ENCODE measurements at places on chromosomes 7 and 10.

GRCh38 chr7:151319189-151319588 is 22.4 kb upstream of the NUB1 start:
- no peak for DNase-seq

DNA sequence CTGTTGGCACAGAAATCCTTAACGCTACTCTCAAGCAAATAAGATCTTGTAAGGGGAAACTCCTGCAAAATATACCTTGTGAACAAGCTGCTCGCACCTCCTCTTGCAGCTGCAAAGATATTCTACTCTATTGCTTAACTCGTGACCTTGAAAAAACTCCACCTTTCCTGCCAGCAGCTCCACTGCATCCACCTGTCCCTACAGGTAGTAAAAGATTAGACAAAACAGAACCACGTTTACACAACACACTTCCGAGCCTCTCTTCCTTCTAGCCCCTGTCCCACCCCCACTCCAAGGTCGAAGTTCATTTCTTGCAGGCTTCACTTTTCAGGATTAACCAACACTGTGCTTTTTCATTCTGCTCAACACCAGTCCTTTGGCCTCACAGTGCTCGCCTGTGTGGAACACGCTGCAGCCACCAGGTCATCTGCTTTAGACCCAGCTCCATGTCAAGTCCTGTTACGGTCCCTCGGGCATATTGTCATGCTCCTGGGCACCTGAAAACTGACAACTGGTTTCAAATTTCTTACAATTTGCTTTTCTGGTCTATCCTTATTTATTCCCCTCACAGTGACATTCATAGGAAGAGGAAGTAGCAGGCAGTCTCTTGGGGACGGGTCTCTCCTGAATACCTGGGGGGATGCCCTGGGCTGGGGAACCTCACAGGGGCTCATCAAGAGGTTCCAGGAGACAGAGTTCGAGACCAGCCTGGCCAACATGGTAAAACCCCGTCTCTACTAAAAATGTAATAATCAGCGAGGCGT is 165.8 kb upstream of the KLF14 start:
- DNase-seq = no peak

- DNase-seq = no peak
Observed at GRCh38 chr7:50621206-50621605, 56.0 kb upstream of the DDC start.

DNA sequence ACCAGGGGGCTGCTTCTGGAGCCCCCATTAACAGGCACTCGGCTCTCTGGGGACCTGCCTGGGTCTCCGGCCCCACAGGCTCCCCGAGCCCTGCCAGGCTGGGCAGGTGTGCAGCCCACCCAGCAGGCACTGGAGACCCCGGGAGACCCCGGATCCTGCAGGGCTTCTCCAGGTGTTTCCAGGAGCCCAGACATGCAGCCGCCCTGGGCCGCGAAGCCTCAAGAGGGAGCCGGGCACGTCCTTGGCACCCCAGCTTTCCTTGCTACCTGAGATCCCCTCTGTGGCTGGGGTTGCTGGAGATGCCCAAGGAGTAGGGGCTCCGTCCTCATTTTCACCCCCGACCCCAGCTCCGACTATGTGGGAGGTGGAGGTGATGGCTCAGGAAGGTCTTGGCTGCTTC is 7.7 kb upstream of the AMZ1 start:
- no peak for DNase-seq

DNA sequence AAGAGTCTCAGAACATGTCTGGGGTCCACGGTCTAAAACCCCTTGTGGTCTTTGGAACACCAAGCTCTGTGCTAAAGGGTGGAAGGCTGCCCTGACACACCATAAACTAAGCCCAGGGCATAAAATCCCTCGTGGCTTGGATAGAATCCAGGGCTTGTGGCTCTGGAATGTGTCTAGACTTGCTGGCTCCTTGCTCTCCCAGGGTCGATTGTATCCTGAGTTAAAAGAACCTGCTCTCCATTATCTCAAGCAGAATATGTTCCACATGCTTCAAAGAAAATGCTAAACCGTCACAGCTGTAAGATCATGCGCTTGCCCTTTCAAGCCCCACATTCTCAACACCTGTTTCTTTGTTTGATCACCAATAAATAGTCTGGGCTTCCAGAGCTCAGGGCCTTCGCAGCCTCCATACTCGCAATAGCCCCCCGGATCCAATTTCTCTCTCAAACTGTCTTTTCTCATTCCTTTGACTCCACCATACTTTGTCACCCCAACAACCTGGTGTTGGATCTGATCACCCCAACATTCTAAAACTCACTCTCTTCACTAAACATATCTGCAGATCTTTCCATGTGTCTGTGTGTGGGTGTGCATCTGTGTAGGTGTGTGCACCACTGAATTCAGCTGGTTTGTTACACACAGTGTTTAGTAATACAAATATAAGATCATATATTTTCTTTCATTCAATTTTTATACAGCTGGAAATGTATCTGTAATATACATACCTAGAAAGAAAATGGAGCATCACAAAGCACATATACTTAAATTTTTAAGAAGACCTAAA is 238.5 kb downstream of the ZMYND11 start:
- no peak for DNase-seq

DNA sequence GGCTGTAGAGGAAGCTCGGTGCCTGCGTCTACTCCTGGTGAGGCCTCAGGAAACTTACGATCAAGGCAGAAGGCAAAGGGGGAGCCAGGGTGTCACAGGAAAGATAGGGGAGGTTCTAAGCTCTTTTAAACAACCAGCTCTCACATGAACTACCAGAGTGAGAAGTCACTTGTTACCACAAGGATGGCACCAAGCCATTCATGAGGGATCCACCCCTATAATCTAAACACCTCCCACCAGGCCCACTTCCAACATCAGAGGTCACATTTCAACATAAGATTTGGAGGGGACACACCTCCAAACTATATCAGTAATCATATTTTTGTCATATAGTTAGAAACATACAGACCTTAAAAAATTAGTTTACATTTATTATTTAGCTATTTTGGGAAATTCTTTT is 9.4 kb downstream of the NOC3L start:
- no peak for DNase-seq

DNA sequence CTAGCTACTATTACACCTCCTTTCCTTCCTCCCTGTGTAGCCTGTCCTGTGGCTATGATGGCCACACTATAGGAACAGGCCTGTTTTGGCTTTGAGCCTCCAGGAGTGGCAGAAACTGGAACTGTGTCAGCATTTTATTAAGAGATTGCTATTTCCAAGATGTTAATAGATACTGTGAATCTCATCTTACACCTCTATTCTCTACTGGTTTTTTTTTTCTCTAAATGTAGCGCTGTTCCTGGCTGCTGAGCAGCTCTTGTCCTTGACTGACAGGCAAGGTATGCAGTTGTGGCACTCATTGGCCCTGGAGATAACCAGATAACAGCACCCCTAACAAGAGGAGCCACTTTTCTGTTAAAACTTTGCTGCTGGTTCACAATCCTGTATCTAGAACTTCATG is 119.5 kb downstream of the EXOC4 start:
- no peak for DNase-seq

DNA sequence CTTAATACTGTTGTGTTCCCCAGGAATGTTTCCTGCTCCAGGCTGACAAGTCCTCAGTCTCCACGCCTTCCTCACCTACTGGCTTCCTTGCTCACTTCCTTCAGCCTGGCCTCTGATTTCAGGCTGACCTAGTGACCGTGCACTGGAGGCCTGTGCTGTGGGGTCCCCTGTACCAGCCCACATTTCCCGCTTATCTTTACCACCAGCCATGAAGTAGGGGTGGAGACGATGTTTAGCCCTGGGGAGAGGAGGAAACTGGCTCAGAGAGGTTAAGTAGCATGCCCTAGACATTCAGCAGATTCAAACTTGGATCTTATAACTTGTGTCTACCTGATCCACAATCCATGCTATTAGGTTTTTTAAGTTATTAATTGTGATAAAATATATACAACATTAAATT is 4.8 kb upstream of the ZNF488 start:
- DNase-seq = no peak

- no peak for DNase-seq
Observed at GRCh38 chr7:150897502-150898474, 45.5 kb downstream of the AOC1 start.

GRCh38 chr10:43969506-43969905 is 320.8 kb upstream of the ZNF32 start:
- DNase-seq = no peak

DNA sequence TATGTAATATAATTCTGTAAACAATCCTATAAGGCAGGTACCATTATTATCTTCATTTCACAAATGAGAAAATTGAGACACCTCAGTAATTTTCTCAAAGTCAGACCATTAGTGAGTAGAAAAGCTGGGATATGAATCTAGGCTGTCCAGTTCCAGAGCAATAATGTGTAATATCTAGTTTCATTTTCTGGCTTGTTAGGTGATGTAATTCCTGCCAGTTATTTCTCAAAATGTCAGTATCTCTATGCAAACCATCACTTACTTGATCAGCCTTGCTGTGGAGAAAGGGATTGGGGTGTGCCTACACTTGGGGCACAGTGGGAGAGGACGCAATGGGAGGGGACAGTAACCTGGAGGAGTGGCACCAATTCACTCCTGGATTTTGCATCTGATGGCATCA is 157.5 kb downstream of the LYZL1 start:
- no peak for DNase-seq

DNA sequence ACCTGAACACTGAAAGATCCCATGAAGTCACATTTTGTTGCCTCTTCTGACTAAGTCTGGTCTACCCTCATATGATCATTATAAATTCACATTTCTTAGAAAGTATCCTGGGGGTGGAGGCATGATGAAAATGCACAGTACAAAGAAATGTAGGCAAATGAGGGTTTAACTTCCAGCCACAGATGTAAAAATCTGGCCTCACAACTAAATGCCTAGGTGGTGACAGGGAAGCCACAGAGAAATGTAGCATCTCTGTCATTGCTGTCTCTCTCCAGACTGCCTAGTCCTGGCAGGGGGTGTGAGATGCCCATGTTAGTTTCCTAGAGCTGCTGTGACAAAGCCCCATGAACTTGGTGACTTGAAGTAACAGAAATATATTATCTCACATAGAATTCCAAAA is 395.9 kb downstream of the SORCS3 start:
- no peak for DNase-seq

- DNase-seq = no peak
Observed at GRCh38 chr7:85191383-85191782, 4.5 kb upstream of the SEMA3D start.

DNA sequence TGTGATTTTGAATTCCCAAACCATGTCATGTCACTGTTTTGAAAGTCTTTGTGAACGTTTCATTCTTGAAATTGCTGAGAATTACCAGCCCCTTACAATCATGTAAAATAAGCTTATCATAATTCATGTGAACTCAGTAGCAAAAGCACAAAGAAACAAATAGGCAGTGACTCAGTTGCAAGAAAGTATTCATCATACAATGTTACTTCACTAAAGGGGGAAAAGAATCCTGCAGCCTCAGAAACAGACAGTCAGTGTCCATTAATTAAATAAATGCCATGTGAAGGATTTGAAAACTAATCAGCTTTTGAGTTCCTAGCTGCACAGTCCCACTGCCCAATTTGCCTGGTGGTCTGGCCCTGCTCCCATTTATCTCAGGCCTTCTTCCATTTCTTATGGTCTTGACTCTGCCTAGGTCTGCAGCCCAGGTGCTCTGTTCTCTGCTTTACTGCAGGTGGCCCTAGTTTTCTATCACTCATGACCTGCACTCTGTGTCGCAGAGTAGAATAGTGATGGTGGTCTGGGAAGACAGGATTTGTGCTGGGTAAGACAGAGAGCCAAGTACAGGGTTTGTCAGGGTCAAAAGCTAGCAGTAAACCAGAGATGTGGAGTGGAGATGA is 99.7 kb downstream of the PLCE1 start:
- no peak for DNase-seq

- no peak for DNase-seq
Observed at GRCh38 chr10:53477313-53477675, 704.7 kb upstream of the MBL2 start.

- DNase-seq = no peak
Observed at GRCh38 chr10:97633921-97634320, 621 bp upstream of the MORN4 start.

DNA sequence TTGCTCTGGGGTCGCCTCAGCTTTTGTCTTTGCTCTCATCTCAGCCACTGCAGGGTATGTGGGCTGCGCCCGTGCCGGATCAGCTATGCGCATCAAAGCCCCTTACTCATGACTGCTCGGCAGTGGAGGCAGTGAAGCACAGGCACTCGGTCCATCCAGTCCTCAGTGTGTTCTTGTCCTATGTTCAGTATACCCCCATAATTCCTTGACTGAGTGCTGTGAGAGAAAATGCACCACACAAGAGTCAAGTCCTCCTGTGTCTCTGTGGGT is 27.4 kb downstream of the EPDR1 start:
- no peak for DNase-seq

GRCh38 chr10:60212195-60212594 is 177.5 kb downstream of the ANK3 start:
- DNase-seq = no peak

DNA sequence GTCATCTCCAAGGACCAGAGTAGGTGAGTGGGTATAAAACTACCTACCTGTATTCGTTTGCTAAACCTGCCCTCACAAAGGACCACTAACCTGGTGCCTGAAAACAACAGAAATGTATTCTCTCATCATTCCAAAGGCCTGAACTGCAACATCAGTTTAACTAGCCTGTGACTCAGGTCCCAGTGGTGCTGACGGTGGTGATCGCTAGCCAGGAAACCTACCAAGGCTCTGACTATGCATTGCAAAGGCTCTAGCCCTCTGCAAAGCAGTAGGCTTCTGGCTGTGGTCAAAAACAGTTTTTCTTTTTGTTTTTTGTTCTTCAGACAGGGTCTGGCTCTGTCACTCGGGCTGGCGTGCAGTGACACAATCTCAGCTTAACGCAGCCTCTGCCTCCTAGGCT is 107.5 kb downstream of the NPTX2 start:
- no peak for DNase-seq

DNA sequence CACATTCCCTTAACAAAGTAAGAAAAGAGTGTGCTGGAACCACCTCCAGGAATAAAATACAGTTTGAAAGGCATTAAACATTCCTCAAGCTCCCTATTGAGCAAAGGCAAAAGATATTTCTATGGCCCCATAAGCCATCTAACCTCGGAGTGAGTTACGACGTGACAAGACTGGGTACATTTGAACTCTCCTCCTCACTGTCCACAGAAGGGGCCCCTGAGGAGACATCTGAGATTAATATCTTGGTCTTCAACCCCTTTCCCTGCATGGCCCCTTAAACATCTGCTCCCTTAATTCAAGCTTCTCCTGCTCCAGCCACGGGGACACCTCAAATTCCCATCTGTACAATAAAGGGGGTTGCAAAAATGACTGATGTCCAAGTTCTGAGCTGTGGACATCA is 526 bp downstream of the GIMAP1 start:
- DNase-seq = no peak

DNA sequence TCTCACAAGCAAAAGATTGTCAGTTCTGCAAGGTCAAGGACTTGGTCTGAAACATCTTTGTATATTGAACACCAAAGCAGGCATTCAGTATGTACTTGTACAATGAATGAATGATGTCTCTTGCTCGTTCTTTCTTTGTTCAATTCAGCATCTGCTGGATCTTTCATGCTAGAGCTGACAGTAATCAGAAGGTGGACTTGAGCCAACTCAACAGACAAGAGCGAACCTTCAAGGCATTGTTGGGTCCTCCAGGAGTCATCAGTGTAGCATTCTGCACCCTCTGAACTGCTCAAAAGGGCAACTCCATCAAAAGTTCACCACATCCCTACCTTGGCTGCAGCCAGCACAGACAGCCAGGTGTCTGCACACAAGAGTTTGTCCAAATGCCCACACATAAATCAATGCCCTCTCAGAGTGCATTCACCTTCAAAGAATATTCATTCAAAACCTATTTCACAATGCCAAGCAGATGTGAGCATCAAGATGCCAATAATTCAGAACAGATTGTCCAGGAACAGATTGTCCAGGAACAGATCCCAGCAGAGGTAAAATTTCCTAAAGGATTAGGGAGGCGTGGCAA is 386.7 kb downstream of the CALN1 start:
- no peak for DNase-seq

GRCh38 chr7:80681272-80681885 is 42.9 kb downstream of the CD36 start:
- DNase-seq = peak; percentile 7

Measured in bone marrow (tissue), 2 donors.